HCT116 (cell line): ENCODE measurements at places on chromosomes 16 and 17. TPM values are rescaled to one million over a fixed set of nuclear protein-coding genes. Genes with fewer than 3 reads are reported as not detected.
A peak's percentile ranks its signal among the peaks of the same experiment; 100 is the strongest.

DNA sequence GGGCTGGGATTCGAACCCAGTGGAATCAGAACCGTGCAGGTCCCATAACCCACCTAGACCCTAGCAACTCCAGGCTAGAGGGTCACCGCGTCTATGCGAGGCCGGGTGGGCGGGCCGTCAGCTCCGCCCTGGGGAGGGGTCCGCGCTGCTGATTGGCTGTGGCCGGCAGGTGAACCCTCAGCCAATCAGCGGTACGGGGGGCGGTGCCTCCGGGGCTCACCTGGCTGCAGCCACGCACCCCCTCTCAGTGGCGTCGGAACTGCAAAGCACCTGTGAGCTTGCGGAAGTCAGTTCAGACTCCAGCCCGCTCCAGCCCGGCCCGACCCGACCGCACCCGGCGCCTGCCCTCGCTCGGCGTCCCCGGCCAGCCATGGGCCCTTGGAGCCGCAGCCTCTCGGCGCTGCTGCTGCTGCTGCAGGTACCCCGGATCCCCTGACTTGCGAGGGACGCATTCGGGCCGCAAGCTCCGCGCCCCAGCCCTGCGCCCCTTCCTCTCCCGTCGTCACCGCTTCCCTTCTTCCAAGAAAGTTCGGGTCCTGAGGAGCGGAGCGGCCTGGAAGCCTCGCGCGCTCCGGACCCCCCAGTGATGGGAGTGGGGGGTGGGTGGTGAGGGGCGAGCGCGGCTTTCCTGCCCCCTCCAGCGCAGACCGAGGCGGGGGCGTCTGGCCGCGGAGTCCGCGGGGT, at the start of gene CDH1:
TSS of gene CDH1 (plus strand) at position 247 of the 684 bp plus-strand sequence. CDS start at position 371, 124 bp downstream.
- peaks cover 39% of the 10 kb centered on the region for H3K4me1 ChIP-seq
- peak within 1 kb of the TSS; percentile 58 for H3K27ac ChIP-seq
- peak within 1 kb of the TSS; percentile 79 for H3K4me3 ChIP-seq
- no peaks in the 10 kb centered on the region for H3K27me3 ChIP-seq
- DNase-seq = peak; percentile 73
- peaks cover 3% of the 10 kb centered on the region; the same call in 1 of the 2 replicates for H3K36me3 ChIP-seq

GRCh38 chr16:20940871-20941635, 40.5 kb downstream of the LYRM1 start:
- peaks cover 18% of the 10 kb centered on the region for H3K4me1 ChIP-seq
- H3K27ac ChIP-seq = no peak overlapping the region
- no peak overlapping the region for H3K4me3 ChIP-seq
- no peak for DNase-seq

Gene RASL10B
- 0.15 TPM for total RNA-seq

GRCh38 chr17:32935726-32936125, 7.8 kb downstream of the TMEM98 start:
- H3K4me1 ChIP-seq = no peaks in the 10 kb centered on the region; the same call in 1 of the 2 replicates
- H3K27me3 ChIP-seq = no peaks in the 10 kb centered on the region
- no peak for DNase-seq
- H3K4me3 ChIP-seq = no peak overlapping the region

Gene CNGB1
- not detected for total RNA-seq

Gene MED1
- 55.7 TPM for total RNA-seq

DNA sequence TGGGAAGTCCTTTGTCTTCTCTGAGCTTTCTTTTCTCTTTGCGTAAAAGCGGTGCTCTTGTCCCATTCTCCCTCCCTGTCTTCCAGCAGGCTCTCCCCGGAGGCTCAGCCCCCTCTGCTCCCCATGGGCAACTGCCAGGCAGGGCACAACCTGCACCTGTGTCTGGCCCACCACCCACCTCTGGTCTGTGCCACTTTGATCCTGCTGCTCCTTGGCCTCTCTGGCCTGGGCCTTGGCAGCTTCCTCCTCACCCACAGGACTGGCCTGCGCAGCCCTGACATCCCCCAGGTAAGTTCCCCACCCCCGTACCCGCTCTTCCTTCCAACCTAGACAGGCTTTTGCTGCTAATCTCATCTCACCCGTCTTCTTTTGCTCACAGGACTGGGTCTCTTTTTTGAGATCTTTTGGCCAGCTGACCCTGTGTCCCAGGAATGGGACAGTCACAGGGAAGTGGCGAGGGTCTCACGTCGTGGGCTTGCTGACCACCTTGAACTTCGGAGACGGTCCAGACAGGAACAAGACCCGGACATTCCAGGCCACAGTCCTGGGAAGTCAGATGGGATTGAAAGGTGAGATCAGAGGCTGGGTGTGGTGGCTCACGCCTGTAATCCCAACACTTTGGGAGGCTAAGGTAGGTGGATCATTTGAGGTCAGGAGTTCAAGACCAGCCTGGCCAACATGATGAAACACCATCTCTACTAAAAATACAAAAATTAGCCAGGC, 1.3 kb downstream of the TMEM219 start:
- H3K27ac ChIP-seq = peak overlapping the region; percentile 73; the same call in 1 of the 2 replicates
- H3K36me3 ChIP-seq = no peaks in the 10 kb centered on the region
- no peaks in the 10 kb centered on the region for H3K27me3 ChIP-seq

- no peak within 1 kb of the TSS for H3K27ac ChIP-seq
- no peak within 1 kb of the TSS for H3K4me3 ChIP-seq
- no peaks in the 10 kb centered on the region for H3K27me3 ChIP-seq
- peaks cover 7% of the 10 kb centered on the region for H3K4me1 ChIP-seq
- no peak for DNase-seq
Measured at GRCh38 chr17:38343608-38344419, at the start of gene GPR179. TSS of gene GPR179 (minus strand) at chr17:38343956. CDS start at chr17:38343789, 167 bp downstream.

- H3K36me3 ChIP-seq = no peaks in the 10 kb centered on the region
- no peaks in the 10 kb centered on the region for H3K27me3 ChIP-seq
- no peak for DNase-seq
- no peak overlapping the region for H3K4me3 ChIP-seq
- no peak overlapping the region for H3K27ac ChIP-seq
- peaks cover 17% of the 10 kb centered on the region for H3K4me1 ChIP-seq
Measured at GRCh38 chr17:38578229-38579082, 27.3 kb downstream of the SRCIN1 start.

DNA sequence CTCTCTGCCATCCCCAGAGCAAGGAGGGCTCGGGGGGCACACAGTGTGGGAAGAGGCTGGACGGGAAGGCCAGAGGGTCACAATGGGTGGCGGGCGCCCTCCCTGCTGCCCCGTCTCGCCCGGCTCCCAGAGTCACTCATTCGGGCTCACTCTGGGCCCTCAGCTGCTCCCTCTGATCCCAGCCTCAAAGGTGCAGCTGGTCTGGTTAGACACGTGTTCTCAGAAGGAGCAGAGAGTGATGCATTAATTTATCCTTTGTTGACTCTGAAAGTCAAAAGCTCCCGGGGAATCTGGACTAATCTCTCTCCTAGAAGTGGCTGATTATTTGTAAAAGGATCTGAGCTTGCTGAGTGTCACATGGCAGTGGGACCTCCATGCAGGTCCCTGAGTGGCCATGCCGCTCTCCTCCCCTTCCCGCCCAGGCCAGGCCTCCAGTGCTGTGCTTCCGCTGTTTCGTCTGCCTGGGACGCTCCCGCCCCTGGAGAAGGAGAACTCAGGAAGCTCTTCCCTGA, 87.5 kb downstream of the SEC14L1 start:
- no peaks in the 10 kb centered on the region for H3K27me3 ChIP-seq
- no peak overlapping the region for H3K4me3 ChIP-seq
- no peak overlapping the region for H3K27ac ChIP-seq
- DNase-seq = no peak

GRCh38 chr16:67034487-67034886, 5.5 kb downstream of the CBFB start:
- DNase-seq = no peak
- peaks cover 18% of the 10 kb centered on the region for H3K36me3 ChIP-seq
- H3K4me3 ChIP-seq = no peak overlapping the region
- peaks cover 8% of the 10 kb centered on the region; the same call in 1 of the 2 replicates for H3K4me1 ChIP-seq
- no peak overlapping the region for H3K27ac ChIP-seq

Gene WFDC1
- total RNA-seq = 0.42 TPM

DNA sequence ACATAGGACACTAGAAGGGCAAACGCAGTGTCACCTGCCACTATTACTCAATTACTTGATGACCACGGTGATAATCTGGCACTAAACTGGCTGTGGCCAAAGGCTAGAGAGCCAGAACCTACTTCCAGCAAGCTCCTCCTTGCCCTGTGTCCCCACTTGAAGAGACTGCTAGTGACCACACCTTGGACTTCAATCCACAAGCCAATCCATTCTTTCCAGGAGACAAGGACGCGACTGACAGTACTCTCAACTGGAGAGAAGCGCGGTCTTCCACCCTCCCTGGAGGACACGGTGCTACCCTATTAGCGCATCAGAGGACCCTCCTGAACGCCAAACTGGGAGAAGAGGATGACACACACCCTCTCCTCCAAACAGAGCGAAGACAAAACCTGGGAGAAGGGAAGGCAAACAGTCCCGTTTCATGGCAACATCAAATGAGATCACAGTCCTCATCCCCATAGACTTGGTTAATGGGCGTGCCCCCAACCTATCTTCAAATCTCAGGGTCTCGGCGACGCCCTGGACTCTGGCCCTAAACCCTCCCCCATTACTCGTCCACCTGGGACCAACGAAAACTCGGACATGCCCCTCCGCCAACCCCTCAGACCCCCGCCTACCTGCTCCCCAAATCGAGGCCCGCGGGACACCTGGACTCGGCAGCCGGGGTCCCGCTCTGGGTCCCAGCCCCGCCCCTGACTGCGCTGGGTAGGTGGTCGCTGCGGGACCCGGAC, 508 bp downstream of the FLCN start:
- peak overlapping the region; percentile 95 for H3K4me3 ChIP-seq
- H3K27ac ChIP-seq = peak overlapping the region; percentile 89; the same call in 1 of the 2 replicates
- no peaks in the 10 kb centered on the region for H3K27me3 ChIP-seq
- peaks cover 8% of the 10 kb centered on the region for H3K4me1 ChIP-seq
- H3K36me3 ChIP-seq = 0 out of 2 replicates have a peak, but pooled peaks cover under 1% of the 10 kb centered on the region
- no peak for DNase-seq

Gene SLC38A8
- total RNA-seq = not detected

GRCh38 chr17:15907290-15907689, 37.6 kb upstream of the ADORA2B start:
- H3K4me1 ChIP-seq = no peaks in the 10 kb centered on the region
- no peaks in the 10 kb centered on the region for H3K27me3 ChIP-seq
- DNase-seq = no peak
- no peak overlapping the region for H3K27ac ChIP-seq
- H3K4me3 ChIP-seq = no peak overlapping the region

DNA sequence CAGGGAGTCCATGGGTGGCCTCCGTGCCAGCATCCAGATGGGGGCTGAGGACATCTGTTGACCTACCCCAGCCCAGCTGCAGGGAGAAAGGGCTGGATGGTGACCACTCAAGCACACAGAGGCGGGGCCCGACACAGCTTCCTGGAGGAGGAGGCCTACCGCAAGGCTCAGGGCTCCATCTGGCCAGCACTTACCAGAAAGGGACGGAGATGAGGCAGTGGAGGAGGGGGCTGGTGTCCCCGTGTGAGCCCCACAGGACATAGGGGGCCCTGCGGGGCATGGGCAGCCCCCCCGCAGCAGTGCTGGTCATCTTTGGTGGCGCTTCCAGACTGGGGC, 147.5 kb upstream of the CIBAR2 start:
- no peak overlapping the region for H3K4me3 ChIP-seq
- H3K36me3 ChIP-seq = no peaks in the 10 kb centered on the region
- no peak for DNase-seq
- no peaks in the 10 kb centered on the region for H3K4me1 ChIP-seq
- no peak overlapping the region for H3K27ac ChIP-seq
- no peaks in the 10 kb centered on the region for H3K27me3 ChIP-seq

DNA sequence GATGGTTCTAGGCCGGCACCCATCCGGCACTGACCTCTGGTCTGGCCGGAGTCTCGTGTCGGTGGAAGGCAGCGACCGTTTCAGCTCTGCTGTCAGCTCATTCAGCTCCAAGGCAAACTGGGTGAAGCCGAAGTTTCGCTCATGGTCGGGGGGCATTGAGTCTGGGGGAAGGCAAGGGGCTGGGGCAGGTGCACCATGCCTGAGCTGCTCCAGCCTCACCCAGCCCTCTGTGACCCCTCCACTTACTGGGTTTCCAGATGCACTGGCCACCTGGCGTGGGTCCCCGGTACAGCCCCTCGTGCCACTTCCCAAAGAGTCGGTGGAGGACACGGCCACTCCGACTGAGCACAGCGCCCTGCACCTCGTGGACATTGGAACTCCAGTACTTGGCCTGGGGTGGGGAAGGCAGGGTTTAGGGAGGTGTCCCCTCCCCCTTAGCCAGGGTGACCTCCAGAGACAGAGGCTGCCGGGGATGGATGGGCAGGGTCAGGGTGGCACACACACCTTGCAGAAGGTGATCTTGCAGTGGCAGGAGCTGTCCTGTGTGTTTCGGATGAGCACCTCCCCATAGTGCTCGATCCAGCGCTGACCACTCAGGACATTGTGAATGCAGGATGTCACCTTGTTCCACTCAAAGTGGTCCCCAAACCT, 12.6 kb downstream of the OSBPL7 start:
- H3K4me1 ChIP-seq = peaks cover 25% of the 10 kb centered on the region
- H3K36me3 ChIP-seq = peaks cover 11% of the 10 kb centered on the region; the same call in 1 of the 2 replicates
- no peak overlapping the region for H3K4me3 ChIP-seq
- no peak overlapping the region for H3K27ac ChIP-seq
- H3K27me3 ChIP-seq = no peaks in the 10 kb centered on the region

Gene LRRC75A
- 2.3 TPM for total RNA-seq

Gene CACNG4
- total RNA-seq = not detected

- no peak overlapping the region for H3K4me3 ChIP-seq
- peaks cover 73% of the 10 kb centered on the region for H3K27me3 ChIP-seq
- H3K36me3 ChIP-seq = no peaks in the 10 kb centered on the region
- no peak for DNase-seq
- no peak overlapping the region for H3K27ac ChIP-seq
- H3K4me1 ChIP-seq = no peaks in the 10 kb centered on the region
Measured at GRCh38 chr16:77794586-77794985, 6.2 kb downstream of the VAT1L start.

- peaks cover 52% of the 10 kb centered on the region for H3K27me3 ChIP-seq
- H3K4me1 ChIP-seq = no peaks in the 10 kb centered on the region
- H3K36me3 ChIP-seq = no peaks in the 10 kb centered on the region
- no peak overlapping the region for H3K27ac ChIP-seq
- H3K4me3 ChIP-seq = no peak overlapping the region
Measured at GRCh38 chr16:23026784-23027362, 122.4 kb downstream of the USP31 start.

Gene CLEC18C
- total RNA-seq = 0.59 TPM

GRCh38 chr17:80379348-80379747, 35.6 kb upstream of the ENDOV start:
- H3K27ac ChIP-seq = no peak overlapping the region
- no peaks in the 10 kb centered on the region for H3K27me3 ChIP-seq
- H3K4me3 ChIP-seq = no peak overlapping the region
- peaks cover 15% of the 10 kb centered on the region; the same call in 1 of the 2 replicates for H3K36me3 ChIP-seq
- H3K4me1 ChIP-seq = no peaks in the 10 kb centered on the region
- no peak for DNase-seq

- no peak overlapping the region for H3K4me3 ChIP-seq
- H3K27me3 ChIP-seq = no peaks in the 10 kb centered on the region
- H3K4me1 ChIP-seq = no peaks in the 10 kb centered on the region
- DNase-seq = no peak
- H3K36me3 ChIP-seq = no peaks in the 10 kb centered on the region
- H3K27ac ChIP-seq = no peak overlapping the region
Measured at GRCh38 chr17:36813357-36813756, 123.9 kb upstream of the LHX1 start.
